ENCODE measurements at places on chromosomes 16 and 17.

DNA sequence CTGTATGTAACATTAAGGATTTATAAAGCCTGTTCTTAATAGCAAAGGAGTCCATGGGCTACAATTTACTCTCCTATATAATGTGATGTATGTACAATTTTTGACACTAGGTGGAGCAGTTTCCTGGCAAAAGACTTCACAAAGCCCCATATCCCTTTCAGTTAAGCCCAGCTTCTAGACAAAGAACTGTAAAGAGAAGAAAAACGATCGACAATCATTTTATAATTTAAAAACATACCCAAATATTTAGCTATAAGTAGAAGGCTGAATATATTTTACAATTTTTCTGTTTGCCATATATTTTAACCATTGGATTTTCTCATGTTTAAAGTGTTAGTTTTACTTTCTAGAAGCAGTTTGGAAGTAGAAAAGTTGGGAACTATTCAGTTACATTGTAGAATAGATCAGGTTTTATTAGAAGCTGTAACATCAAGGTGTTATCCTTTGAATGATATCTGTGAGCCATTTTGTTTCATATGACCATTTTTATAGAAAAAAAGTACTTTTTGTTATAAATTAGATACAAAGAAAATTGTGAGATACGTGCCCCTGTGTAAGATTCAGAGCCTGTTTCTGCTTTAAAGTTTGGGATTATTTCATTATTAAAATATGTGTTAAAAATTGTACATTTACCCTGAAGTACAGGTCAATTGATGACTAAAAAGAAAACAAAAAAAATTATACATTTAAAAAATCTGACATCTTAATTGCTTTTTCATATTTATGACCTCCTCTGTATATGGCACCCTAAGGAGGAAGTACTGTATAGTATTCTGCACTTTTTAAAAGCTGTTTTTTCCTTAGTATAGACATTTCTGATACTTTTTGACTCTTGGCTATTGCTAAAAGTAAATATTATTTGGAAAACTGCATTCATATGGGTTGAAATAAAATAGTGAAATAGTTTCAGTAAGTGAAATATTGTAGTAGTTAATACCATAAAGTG, 46.3 kb downstream of the VMP1 start:
- DNase-seq, result peak; percentile 89

GRCh38 chr17:59492091-59492451, 73.3 kb upstream of the DHX40 start:
- DNase-seq, result no peak

DNA sequence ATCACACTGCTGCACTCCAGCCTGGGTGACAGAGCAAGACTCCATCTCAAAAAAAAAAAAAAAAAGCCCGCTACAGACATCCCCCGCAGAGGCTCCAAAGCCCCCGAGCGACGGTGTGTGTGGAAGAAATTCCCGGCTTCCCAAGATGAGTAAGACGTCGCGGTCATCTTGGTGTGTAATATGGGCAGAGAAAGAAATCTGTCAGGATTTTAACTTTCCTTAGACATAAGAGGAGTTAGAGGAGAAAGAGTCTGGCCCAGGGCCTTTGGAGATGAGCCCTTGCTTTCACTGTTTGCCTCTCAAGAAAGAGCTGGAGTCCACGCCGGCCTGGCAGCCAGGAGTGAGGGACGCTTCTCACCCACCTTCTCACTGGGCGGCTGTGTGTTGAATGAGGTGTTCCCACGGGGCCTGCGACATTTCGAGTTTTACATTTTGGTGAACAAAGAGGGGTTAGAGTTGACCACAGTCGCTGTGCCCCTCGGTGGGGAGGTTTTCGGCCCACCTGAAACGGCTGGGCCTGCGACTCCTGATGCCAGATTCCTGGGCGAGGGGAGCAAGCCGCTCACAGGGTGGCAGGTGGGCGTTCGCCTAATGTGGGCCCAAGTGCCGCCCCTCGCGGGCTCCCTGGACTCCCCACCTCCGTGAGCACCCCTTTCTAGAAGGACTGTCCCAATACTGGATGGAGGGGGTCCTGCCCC, 17.9 kb downstream of the C1QTNF1 start:
- DNase-seq, result no peak

DNA sequence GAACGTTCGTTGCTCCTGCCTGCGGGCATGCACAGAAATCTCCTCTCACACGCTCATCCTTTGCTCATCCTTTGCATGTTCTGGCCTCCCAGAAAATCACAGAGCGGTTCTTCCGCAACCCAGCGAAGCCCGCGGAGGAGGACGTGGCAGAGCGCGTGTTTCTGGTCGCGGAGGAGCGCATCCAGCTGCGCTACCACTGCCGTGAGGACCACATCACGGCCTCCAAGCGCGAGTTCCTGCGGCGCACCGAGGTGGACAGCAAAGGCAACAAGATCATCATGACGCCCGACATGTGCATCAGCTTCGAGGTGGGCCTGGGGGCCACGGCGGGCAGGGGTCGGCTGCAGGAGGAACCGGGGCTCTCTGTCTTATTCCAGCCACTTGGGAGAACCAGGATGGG, 9.6 kb upstream of the KATNB1 start:
- no peak for DNase-seq
